ENCODE measurements at places on chromosomes 4 and X.

DNA sequence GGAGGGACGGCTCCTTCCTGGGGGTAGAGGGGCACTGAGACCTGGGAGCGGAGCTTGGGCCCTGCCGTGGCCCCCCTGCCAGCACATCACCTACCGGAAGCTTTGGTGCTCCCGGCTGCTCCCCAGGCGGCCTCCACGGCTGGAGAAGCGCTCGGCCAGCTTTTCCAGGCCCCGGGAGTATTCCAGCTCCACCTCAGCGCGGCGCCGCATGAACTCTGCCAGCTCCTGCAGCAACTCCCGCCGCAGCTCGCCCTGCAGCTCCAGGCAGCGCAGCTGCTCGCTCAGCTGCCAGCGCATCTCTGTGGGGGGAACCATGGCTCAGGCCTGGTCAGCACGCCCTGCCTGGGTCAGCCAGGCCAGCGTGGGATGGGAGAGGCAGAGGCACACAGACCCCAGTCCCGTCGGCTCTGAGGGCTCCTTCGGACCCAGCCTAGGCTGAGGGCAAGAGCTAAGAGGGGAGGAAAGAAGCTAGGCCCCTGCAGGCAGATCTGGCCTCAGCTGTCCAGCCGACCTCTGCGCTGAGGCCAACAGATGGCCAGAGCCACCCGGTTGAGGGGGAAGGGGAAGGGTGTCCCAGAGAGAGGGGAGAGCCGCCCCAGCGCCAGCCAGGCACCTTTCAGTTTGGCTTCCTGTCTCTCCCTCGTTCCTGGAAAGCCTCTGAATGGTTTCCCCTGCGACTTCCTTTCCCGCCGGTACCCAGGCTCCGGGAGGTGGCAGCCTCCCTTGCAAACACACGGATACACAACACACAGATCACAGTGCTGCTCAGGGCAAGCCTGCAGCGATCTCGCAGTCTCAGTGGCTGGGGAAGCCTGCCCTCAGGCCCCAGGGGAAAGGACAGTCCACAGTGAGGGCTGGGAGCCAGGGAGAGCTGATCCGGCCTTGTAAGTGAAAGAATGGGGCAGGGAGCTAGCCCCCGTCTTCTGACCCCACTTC lies 4.3 kb downstream of the ARHGAP4 start:
- no peak for DNase-seq

DNA sequence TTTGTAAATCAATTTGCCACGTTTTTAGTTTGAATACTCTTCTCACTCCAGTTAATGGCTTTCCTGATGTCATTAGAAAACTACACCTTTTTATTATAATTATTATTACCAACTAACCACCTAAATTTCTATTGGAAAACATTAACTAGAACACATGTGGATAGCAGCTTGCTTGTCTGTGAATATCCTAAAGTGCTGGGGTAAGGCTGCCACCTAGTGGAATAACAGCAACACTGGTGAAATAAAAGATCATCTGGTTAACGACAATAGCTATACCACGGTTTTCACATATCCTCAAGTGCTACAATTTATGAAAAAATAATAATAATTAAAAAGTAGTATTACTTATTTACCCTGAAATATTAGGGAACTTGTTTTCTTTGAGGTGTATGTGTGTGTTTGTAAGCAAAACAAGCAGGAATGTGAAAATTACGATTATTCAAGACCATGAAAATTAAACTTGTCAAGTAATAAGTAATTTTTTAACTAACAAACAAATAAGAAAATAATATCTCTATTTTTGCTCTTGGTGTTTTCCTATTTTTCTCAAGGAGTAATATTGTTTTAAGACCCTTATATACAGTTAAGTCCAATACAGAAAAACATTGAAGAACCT lies 130.1 kb upstream of the TECRL start:
- peak; percentile 6 for DNase-seq

- no peak for DNase-seq
Observed at GRCh38 chr4:11069581-11070211, 359.0 kb downstream of the HS3ST1 start.

DNA sequence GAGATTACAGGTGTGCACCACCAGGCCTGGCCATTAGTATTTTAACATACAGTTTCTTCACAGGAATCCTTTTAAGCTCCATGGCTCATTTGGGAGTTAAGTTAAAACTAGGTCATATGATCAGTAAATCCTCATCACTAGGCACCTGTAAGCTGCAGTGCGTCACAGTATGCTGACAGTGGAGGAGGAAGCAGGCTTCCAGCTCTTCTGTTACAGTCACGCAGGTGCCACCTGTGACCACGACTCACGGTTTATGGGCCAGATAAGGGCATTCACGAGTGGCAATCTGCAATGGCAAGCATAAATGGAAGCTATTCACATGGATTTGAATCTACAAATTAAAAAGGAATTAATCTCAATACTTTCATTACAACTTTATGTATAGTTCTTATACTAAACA lies 129.4 kb upstream of the BCOR start:
- no peak for DNase-seq

- DNase-seq, result no peak
Observed at GRCh38 chrX:14675500-14675899, 146.2 kb downstream of the GLRA2 start.

Data from CD4-positive, alpha-beta T cell treated with Interleukin-17A for 1 hour (primary cell).